ENCODE measurements at places on chromosomes 4 and X.

GRCh38 chrX:103537871-103538387 is 18.6 kb upstream of the RAB40A start:
- no peak for DNase-seq

- DNase-seq = no peak
Measured at GRCh38 chr4:56786955-56787354, 34.5 kb downstream of the SPINK2 start.

GRCh38 chrX:39756086-39756883 is 341.5 kb downstream of the BCOR start:
- no peak for DNase-seq

DNA sequence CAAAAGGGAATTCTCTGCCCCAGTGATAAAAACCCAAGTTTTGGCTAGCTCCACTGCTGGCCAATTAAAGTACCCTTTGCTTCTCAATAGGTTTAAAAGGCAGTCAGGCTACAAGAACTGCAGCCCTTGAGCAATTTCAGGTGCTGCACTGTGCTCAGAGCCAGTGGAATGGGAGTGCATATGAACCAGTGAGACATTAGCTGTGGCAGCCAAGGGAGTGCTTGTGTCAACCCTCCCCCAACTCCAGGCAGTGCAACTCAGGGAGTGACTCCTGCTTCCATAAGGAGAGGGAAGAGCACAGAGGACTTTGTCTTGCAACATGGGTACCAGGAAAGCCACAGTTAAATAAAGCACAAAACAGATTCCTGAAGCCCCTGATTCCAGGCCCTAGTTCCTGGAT is 61.6 kb upstream of the VAMP7 start:
- DNase-seq = no peak

DNA sequence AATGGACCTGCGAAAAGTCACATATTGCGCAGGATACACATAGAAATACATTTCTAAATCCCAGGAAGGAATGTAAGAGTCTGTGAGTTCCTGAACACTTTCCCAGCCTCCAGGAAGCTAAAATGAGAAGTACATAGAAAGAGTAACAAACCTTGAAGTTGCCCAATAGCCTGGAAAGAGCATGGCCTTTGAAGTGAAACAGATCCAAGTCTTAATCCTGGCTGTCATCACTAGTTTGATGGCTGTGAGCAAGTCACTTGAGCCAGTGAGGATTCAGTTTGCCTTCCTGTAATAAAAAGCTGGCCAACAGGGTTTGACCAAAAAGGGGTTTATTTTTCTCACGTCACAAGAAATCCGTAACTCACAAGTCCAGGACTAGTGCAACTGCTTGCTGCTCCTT is 69.8 kb downstream of the ARHGEF38 start:
- DNase-seq = no peak

DNA sequence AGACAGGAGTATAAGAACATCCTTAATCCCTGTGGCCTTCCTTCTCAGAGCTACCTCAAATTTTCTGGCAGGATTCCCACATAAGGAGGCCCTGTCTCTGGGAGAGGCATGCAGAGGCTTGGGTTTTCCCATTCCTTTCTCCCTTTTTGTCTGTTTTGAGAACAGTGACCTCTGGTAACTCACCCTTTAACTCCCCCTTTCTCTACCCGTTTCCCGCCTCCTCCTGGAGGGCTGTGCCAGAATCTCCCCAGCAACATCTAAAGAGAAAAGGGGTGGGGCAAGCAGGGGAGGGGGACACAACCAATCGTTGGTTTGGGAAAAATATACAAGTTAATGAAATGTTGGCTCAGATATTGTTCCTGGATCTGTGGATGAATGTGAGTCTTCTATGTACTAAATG is 303.7 kb upstream of the IRS4 start:
- no peak for DNase-seq

- no peak for DNase-seq
Measured at GRCh38 chr4:44147571-44148075, 301.0 kb downstream of the KCTD8 start.

DNA sequence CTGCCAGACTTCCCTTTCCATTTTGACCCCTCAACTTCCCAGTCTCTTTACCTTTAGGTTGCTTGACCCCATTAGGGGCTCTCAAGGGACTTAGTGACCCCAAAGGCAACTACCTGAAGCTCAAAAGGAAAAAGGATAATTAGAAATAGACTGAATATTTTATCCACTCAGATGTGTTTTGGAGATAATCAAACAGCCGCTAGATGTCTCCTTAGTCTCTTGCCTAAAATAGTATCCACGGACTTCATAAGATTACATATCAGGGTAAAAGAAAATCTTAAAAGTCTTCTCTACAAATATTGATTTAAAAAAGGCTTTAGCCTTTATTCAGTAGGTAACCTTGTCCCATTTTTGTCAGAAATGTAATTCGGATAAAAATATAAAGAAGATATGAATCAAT is 21.0 kb upstream of the RHOXF2 start:
- no peak for DNase-seq

GRCh38 chr4:106316773-106317409 is 541 bp downstream of the AIMP1 start:
- DNase-seq = no peak

- no peak for DNase-seq
Measured at GRCh38 chr4:152340818-152341217, 195.1 kb downstream of the FBXW7 start.

DNA sequence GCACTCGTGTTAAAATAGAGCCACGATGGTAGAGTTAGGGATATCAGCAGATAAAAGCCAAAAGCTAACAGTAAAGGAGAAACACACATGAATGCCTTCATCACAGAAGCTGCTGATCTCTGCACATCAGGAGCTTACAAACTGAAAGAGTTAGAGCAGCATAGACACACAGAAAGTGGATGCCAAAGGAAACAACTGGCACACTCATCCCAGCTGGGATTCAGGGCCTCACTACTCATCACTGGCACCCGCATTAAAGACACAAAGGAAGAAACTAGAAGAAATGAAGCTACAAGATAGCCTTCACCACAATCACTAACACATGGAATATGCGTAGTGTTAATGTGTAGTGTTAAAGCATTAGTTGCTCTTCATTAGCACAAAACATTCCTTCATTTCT is 156.4 kb upstream of the TBL1X start:
- DNase-seq = no peak

DNA sequence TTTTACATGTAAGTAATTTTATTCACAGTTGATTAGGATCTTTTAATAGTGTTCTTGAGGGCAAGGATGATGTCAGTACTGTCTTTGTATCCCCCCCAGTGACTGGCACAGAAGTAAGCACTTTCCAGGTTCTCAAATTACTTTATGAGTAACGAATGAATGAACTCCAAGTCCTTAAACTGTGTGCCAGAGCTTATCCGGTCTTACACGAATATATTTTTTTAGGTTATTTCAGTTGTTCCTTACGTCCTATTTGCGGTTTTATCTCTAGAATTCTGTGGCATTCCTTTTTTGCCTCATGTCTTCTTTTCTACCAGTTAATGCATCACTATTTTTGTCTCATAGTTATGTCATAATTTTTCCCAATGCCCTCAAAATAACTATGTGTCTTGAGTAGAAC is 106.9 kb upstream of the MID1IP1 start:
- DNase-seq = no peak

GRCh38 chrX:136954930-136955329 is 74.4 kb upstream of the RBMX start:
- no peak for DNase-seq

DNA sequence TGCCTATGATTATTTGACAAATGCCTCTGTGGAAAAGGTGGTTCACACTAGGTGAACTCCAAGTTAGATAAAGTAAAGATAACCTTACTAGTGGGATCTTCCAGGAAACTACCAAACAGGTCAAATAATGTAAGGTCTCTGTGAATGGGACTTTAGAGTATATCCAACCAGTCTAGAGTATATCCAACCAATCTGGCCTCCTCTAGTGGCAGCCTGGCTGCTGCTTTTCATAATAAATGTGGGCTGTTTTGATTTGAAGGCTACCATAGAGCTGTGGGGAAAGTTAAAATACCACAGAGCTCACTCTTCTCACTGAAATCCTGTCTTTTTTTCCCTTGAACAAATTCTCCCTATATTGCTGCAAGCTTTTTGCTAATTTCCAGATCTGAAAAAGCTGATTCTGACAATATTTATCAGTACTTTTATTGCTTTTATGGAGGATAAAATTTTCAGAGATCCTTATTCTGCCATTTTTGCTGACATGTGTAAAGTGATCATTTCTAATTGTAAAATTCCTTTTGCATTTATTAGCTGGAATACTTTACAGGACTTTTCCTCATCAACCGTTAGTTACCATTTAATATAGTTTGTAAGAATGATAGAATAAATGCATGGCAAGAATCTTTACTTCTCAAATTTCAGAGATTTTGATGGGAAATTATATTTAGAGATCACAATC is 111.3 kb downstream of the TET2 start:
- DNase-seq = no peak

- DNase-seq = no peak
Measured at GRCh38 chr4:128462103-128462783, 174.6 kb upstream of the PGRMC2 start.

- DNase-seq = no peak
Measured at GRCh38 chrX:16445166-16445752, 204.7 kb upstream of the S100G start.

DNA sequence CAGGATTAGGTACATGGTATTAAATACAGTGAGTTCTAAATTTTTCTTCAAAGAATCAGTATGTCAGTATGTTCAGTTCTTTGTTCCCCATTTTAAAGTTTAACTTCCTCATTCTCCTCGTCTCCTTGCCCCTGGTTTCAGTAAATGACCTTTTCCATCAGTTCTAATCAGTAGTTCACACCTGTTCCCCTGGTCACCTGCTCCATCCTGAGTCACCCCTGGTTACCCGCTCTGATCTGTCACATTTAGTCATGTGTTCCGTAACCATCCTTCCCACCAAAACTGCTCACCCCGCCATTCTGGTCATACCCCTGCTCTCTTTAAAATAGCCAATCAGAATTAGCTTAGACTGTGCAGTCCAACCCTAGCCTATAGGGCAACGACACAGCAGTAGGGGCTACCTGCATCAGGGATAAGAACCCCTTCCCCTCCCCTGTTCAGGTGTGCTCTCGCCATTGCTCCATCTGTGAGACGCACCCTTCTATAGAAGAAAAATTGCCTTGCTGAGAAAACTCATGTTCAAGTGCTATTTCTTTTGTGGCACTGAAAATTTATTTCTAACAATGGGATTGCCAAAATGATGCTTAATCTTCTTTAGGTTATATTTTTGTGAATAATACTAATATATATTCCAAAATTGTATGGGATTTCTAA is 181.3 kb downstream of the OR13H1 start:
- DNase-seq = no peak

DNA sequence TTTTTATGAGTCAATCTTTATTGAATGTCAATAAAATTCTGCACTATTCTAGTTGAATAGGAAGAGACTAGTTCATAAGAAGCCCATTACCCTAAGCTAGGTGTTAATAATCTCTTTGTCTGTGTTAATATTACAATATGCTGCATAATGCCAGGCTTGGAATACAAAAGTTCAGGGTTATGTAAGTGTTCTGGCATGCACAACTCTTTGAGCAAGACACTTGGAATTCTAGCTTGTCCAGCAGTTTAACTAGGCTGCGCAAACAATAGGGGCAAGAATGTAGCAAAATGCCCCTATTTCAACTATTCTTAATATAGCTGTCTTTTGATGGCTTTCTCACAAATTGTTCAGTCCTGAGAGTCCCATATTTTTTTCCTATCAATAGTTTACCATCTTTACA is 31.3 kb upstream of the ETNPPL start:
- DNase-seq = no peak

DNA sequence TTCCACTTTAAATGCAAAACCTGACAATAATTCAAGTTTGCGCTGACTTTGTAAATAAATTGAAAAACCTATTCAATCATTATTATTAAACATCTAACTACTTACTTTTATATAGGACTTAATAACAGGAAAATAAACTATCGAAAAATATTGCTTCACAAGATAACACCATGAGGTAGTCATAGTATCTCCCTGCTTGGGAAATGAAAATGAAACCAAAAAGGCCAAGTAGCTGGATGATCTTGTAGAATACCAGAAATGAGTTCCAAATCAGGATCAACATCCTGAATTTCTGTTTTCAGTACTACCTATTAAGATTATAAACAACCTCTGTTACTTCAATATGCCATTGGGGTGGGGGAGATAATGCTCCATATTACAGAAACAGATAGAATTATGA is 58.9 kb downstream of the CHIC2 start:
- no peak for DNase-seq

DNA sequence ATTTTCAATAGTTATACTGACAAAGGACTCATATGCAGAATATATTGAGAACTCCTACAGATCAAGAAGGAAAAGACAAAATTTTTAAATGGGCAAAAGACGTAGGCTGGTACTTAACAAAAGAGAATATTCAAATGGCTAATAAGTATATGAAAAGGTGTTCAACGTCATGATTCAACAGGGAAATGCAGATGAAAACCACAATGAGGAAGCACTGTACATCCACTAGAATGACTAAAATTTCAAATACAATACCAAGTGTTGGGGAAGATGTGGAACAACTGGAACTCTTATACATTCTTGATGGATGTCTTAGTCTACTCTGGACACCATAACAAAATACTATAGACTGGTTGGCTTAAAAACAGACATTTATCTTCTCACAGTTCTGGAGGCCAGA is 1.3 kb upstream of the MRFAP1L1 start:
- no peak for DNase-seq

- no peak for DNase-seq
Measured at GRCh38 chr4:81796790-81797528, 325.3 kb upstream of the RASGEF1B start.

DNA sequence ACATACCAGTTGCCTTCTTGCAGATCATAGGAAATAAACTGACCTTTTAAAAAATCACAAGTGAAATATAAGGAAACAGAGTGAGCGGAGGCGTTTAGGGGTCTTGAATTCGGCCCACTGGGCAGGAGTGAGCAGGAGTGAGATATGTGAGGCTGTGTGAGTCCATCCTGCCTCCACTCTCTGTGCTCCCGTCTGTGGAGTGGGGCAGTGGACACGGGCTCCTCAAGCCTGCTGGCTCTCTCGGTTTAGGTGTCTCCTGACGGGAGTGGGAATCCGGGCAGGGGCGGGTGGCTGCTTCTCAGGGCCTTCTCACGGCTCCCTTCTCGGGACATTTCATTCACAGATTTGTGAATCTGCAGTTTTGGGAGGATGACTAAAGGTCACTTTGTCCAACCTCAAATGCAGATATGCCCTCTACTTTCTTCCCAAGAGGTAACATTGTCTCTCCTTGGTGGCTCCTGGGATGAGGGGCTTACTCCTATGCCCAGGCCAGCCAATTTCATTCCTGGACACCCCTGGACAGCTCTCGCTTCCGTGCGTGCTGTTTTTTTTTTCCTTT is 27.6 kb downstream of the CYTL1 start:
- DNase-seq = no peak

GRCh38 chrX:24799565-24799964 is 105.8 kb downstream of the POLA1 start:
- no peak for DNase-seq

- DNase-seq = no peak
Measured at GRCh38 chr4:2650276-2650675, 105.9 kb downstream of the TNIP2 start.

DNA sequence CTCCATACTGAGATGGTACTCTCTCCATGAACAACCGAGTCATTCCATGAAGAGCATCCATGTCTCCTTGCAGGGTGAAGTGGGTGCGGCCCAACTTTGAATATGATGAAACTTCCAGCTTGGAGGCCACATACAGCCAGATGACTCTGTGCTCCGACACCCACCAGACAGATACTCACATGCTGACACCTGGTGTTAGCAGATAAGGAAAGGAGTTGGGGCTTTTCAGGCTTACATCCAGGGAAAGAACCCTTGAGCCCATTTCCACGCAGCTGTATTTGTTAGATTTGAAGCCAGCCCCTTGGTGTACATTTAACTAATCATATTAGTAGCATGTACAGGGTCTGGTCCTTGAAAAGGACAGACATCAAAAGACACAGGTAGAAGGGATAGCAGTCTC is 62.1 kb upstream of the PRRG3 start:
- no peak for DNase-seq
